ENCODE measurements at places on chromosomes 12 and 14.

- DNase-seq, result no peak
These were observed 1.1 kb downstream of the ADSS1 start for GRCh38 chr14:104724981-104725771.

- no peak for DNase-seq
These were observed 17.4 kb upstream of the GALNT16 start for GRCh38 chr14:69242311-69243224.

DNA sequence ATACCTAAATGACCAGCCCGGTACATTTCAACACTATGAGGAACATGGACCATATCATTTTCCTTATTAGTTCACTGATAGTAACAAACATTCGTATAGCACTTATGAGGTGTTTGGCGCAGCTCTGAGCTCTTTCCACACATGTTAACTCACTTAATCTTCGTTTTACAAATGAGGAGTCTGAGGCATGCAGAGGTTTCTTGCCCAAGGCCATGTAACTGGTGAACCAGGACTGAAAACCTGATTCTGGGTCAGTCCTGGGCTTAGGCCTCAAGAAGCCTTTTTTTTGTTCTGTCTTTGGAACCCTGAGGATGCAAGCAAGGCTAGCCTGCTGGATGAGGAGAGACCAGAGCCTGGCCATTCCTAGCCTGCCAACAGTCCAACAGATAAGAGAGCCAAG lies 55.0 kb downstream of the C14orf132 start:
- no peak for DNase-seq

DNA sequence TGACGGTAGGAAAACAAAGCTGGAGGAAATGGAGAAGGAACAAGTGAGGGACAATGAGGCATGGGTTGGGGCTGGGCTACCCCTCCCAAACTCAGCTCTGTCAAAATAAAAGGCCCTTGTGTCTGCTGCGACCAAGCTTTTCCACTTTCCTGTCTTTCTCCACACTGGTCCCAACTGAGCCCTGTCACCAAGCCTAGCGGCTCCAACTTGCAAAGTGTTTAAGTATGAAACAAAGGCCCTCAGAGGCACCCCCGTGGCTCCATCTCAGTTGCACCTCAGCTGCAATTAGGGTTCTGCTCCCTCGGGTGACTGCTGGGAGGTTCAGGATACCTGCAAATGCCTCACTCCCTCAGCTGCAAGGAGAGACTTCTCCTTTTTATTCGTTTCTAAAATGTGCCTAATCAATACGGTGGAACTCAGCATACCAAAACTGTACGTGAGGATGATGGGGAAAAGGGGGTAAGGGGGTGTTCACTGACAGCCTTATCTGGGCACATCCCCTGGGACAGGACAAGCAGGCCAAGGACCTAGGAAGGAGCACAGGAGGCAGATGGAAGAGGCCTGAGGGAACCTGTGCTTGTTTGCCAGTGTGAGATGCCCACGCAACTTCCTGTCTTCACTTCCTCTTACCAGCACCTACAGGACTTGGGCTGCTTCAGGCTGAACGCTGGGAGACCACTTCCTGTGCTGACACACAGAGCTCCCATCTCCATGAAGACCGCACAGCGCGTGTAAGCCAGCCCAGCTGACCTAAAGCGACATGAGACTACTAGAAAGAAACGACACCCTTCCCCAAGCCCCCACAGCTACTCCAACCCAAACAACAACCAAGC lies 8.9 kb downstream of the VAMP1 start:
- DNase-seq, result no peak

DNA sequence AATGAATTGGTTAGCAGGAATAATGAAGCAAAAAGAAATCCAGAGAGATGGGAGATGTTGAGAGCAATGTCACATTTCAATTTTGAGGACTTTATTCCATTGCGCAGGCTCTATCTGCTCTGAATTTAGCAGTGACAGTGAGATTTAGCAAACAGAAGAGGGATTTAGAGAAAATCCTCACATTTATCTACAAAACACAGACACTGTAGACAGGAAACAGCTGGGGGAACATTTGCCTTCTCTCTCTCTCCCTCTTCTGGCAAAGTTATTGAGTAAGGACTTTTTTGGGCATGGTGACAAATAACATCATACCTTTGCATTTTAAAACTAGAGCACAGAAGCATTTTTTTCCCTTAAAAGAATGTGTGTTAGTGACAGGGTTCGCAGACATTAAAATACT lies at the start of gene IGF1:
Gene IGF1, minus strand, starts transcription at position 158 of the 400 bp plus-strand sequence. CDS start 182 bp downstream, outside the sequence.
- DNase-seq, result no peak

- DNase-seq, result no peak
These were observed 218.5 kb downstream of the NUAK1 start for GRCh38 chr12:105920161-105920684.

DNA sequence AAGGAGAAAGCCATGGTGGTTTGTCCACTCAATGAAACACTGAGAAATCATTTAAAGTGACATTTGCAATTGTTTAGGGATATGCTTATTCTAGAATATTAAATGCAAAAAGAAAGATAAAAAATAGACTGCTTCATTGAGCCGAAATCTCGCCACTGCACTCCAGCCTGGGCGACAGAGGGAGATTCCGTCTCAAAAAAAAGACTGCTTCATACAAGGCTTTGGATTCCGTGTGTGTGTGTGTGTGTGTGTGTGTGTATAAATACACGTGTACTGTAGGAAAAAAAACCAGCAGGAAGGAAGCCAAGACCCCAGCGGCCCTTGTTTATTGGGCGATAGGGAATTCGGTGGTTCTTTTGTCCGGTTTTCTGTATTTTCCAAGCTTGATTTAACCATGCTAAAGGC lies 3.2 kb upstream of the ZNF839 start:
- no peak for DNase-seq

DNA sequence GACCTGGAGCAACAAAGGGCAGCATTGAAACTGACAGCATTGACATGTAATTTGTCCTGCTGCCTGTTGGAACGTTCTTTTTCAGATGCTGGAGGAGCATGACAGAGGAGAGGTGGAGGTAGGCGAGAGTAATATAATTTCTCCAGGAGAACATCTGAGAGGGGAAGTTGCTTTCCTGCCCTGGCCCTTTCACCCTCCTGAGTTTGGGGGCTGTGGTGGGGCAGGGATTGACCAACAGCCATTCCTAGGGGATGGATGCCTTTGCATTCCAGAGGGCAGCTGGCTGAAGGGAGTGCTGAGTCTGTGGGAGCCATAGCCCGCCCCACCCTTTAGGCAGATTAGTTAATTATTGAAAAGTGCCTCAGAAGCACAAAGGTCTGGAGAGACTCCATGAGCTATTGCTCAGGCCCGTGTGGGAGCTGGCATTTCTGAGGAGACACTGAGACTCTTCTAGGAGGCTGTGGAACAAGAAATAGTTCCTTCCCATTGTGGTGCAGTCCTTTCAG lies 73.5 kb downstream of the ARF6 start:
- DNase-seq, result no peak

- DNase-seq, result no peak
These were observed 67.3 kb downstream of the ZNF664 start for GRCh38 chr12:124040291-124040690.

DNA sequence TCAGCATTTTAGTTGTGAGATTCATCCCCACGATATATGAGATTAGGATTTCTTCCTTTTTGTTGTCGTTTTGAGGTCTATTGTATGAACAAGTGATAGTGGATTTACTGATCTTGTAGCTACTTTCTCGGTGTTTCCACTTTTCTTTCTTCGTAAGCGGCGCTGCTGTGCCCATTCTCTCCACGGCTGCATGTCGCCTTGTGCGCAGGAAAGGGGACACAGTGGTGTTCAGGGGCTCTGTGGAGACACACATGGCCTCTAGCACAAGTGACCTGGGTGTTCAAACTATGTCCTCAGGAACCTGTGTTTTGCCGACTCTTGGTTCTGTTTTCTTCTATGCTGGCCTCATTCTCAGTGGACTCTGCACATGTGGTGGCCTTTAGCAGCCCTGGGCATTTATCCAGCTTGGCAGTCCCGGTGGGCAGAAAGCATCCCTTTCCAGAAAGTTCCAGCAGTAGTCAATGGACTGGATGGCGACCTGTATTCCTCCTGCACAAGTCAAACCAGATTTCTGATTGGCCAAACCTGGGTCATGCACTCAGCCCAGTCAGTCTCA lies 18.7 kb downstream of the CKAP4 start:
- DNase-seq, result no peak

GRCh38 chr12:57743769-57744168 lies 1.1 kb upstream of the TSPAN31 start:
- DNase-seq, result no peak

- DNase-seq, result no peak
These were observed 198.2 kb upstream of the CNOT2 start for GRCh38 chr12:70045036-70045435.

DNA sequence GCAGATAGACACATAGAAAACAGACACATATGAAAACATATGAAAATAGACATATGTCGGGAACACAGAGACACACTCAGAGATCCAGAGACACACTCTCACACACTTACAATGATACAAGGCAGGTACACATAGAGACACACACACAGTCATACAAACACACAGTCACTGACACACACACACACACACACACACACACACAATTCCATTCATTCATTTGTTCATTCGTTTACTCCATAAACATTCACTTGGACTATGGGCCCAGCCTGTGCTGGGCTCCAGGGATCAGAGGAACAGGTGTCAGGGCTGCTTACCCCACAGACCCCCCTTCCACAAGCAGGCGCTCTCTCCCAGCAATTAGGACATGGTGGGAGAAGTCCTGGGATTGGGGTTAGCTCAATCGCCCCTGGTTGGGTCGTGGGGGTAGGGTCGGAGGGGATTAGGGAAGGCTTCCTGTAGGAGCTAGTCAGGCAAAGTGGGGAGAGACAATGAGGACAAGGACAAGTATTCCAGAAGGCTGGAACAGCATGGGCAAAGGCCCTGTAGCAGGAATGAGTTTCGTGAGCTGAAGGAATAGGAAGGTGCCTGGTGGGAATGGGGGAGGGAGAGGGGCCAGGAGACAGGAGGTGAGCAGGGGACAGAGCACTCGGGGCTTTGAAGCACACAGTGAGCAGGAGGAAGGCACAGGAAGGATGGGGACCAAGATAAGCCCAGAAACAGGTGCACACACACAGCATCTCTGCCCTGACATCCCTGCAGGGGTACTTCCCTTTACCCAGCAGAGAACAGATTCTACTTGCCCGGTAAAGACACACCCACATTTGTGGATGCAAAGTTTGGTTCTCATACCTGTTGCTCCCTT lies 6.5 kb downstream of the RASAL1 start:
- no peak for DNase-seq

DNA sequence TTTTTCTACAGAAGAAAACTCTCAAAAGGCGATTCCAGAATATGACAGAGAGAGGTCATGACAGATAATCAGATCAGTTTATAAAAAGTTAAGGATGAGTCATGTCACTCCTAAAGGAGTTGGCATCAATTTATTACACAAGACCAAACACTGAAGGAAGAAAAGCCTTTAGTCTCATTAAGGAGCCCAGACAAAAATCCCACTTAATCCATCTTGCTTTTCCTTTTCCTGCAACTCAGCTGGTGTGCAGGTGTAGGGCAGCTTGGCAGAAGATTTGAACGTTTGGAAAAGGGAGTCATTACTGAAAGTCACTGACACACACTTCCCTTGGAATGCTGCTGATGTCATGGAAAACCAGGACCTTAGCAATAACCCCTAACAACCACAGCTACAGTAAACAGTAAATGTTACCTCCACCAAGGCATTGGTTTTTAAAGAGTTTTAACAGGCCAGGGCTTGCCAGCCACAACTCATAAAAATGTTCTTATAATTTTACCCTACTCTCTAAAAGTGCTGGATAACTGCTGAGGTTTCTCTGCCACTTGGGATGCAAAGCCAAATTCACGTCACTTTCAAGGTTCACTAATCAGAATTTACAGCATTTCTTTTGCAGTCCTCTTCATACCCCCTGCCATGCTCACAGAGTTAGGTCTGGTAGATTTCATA lies 320.6 kb downstream of the RAD51B start:
- DNase-seq, result no peak

GRCh38 chr14:56412468-56413434 lies 166.8 kb upstream of the TMEM260 start:
- no peak for DNase-seq

DNA sequence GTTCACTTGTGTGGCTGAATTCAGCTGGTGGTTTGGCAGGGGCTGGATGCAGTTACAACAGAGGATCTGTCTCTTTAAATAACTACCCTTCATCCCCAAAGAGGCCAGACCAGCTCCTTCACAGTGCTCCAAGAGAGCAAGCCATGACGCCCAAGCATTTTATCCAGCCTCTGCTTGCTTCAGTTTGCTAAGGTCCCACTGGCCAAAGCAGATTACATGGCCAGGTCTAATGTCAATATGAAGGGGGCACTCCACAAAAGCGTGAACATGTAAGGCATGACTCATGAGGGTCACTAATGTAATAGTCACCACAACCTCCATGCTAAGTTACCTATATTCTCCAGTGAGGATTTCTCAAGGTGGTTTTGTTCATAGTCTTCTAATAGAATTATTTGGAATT lies 62.9 kb downstream of the MARK3 start:
- no peak for DNase-seq

- DNase-seq, result no peak
These were observed 58.3 kb upstream of the JDP2 start for GRCh38 chr14:75369506-75369905.

DNA sequence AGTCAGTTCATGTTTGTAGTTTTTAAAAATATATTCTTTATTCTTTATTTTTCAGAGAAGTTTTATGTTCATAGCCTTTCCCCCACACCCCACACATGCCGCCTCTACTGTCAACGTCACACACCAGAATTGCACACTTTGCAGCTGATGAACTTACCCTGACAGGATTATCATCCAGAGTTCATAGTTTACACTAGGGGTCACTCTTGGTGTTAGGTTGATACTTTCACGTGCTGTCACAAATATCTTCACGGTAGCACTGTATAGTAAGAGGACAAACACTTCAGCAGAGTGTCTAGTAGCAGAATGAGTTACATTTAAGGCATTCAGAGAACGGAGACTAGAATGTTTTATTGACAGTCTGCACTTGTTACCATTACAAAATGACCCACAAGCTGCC lies 5.1 kb downstream of the DPPA3 start:
- no peak for DNase-seq

- no peak for DNase-seq
These were observed 212.6 kb downstream of the PTPRO start for GRCh38 chr12:15534874-15535273.

- no peak for DNase-seq
These were observed 161.7 kb downstream of the BTG1 start for GRCh38 chr12:91983935-91984334.

DNA sequence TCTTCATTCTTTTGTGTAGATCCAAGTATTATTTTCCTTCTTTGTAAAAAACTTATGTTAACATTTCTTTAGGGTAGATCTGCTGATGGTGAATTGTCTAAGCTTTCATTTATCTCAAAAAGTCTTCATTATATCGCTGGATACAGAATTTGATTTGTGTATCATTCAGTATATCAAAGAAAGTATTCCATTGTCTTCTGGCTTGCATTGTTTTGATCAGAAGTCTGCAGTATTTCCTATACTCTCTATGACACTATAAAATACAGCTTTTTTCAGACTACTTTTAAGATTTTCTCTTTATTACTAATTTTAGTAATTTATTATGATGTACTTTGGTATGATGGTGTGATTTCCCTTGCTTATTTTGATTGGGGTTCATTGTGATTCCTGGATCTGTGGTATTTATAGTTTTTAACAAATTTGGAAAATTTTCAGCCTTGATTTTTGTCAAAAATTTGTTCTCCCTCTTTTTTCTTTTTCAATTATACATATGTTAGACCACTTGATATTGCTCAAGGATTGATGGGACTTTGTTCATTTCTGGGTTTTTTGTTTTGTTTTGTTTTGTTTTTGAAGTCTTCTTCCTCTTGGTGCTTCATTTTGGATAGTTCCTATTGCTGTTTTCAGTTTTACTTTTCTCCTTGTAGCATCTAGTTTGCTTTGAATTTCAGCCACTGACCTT lies 176.5 kb downstream of the ZFP36L1 start:
- DNase-seq, result no peak

GRCh38 chr12:81340910-81341309 lies 263.0 kb downstream of the ACSS3 start:
- no peak for DNase-seq

- no peak for DNase-seq
These were observed 37.6 kb upstream of the MGAT4C start for GRCh38 chr12:86293682-86294240.

Measured in cortex of kidney (tissue), 1 donor.